Esophagus muscularis mucosa (tissue), 4 donors: ENCODE measurements at places on chromosomes 12 and 14. TPM values are rescaled to one million over a fixed set of nuclear protein-coding genes. Genes with fewer than 3 reads are reported as not detected.

GRCh38 chr14:63555572-63555971 is 12.4 kb upstream of the PPP2R5E start:
- DNase-seq: no peak
- H3K27me3 ChIP-seq: no peaks in the 10 kb centered on the region
- H3K4me1 ChIP-seq: no peaks in the 10 kb centered on the region
- no peak overlapping the region for H3K27ac ChIP-seq

GRCh38 chr12:132711080-132711843 is 620 bp downstream of the PGAM5 start:
- H3K4me3 ChIP-seq: peak overlapping the region; percentile 75
- no peaks in the 10 kb centered on the region for H3K27me3 ChIP-seq
- peaks cover 14% of the 10 kb centered on the region for H3K36me3 ChIP-seq
- H3K27ac ChIP-seq: peak overlapping the region; percentile 79

- H3K27ac ChIP-seq: no peak overlapping the region
- H3K4me1 ChIP-seq: peaks cover 4% of the 10 kb centered on the region
- no peaks in the 10 kb centered on the region for H3K27me3 ChIP-seq
These were observed 322.6 kb downstream of the CCDC91 start for GRCh38 chr12:28512876-28513275.

GRCh38 chr12:65694130-65694529 is 130.2 kb upstream of the HMGA2 start:
- no peaks in the 10 kb centered on the region for H3K36me3 ChIP-seq
- DNase-seq: no peak
- no peak overlapping the region for H3K27ac ChIP-seq
- H3K4me1 ChIP-seq: peaks cover 10% of the 10 kb centered on the region
- H3K27me3 ChIP-seq: no peaks in the 10 kb centered on the region

DNA sequence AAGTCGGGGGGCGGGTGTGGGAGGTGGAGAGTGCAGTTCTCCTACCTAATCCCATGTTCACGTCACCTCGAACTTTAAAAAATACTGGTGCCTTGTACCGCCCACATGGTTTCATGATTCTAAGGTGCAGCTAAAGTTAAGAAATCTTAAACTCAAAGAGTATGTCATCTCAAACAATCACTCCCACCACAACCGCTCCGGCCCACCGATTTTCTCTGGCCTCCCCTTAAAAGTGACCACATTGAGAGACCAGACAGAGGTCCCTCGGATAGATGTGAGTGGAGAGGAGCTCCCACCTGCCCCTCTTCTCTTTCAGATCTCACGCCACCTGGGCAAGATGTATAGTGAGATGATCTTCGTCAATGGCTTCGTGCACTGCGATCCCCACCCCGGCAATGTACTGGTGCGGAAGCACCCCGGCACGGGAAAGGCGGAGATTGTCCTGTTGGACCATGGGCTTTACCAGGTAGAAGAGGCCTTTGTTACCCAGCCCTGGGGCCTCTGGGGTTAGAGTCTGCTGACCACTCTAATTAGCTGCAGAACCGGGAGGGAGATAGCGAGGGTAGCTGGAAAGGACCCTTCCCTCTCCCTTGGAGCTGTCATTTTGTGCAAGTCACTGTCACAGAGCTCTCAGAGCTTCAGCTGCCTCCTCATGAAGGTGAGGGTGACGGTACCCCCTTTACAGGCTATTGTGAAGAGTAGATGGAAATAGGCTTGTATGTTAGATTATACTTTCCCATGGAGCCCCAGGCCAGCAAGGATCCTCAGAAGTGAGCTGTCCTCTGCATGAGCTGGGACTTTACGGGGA is 124.4 kb downstream of the ADCK1 start:
- no peak overlapping the region for H3K27ac ChIP-seq
- no peaks in the 10 kb centered on the region for H3K4me1 ChIP-seq

DNA sequence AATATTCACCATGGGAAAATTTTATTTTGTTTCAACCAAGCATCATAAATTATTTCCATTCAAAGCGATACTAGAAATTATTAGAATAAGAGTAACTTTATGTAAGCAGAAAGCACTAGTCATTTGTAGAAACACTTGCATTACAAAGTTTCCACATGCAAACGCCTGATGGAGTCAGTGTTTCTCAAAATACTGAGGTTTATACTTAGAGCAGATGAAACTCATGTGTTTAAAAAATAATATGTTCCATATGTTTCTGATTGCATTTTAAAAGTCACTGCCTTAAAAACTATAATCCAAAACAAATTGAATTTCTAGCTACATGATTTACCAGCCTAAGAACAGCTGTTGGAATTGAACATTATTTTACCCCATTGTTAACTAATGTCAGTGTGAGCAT is 1246.4 kb downstream of the SLC16A7 start:
- H3K27me3 ChIP-seq: no peaks in the 10 kb centered on the region
- no peak overlapping the region for H3K4me3 ChIP-seq
- H3K36me3 ChIP-seq: no peaks in the 10 kb centered on the region
- DNase-seq: no peak
- no peak overlapping the region for H3K27ac ChIP-seq

GRCh38 chr14:47278233-47278842 is 397.1 kb downstream of the MDGA2 start:
- H3K36me3 ChIP-seq: no peaks in the 10 kb centered on the region
- H3K4me1 ChIP-seq: no peaks in the 10 kb centered on the region
- no peaks in the 10 kb centered on the region for H3K27me3 ChIP-seq
- DNase-seq: no peak
- H3K4me3 ChIP-seq: no peak overlapping the region
- no peak overlapping the region for H3K27ac ChIP-seq

DNA sequence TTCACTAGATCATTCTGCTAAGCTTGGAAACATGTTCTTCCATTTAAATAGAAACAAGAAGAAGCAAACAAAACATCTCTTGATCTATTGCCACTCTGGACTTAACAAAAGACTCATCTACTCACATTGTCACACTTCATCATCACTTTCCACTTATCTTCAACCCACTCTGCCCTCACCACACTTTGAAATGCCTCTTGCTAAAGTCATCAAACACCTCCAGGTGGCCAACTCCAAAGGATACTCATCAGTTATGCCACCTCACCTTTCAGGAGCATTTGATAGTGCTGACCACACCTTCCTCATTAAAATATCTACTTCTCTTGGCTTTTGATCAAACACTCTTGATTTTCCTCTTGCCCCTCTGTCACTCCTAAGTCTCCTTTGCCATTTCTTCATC is 7.2 kb downstream of the EFCAB11 start:
- no peak overlapping the region for H3K4me3 ChIP-seq
- DNase-seq: no peak
- H3K4me1 ChIP-seq: no peaks in the 10 kb centered on the region
- peaks cover 3% of the 10 kb centered on the region for H3K36me3 ChIP-seq
- H3K27me3 ChIP-seq: no peaks in the 10 kb centered on the region

DNA sequence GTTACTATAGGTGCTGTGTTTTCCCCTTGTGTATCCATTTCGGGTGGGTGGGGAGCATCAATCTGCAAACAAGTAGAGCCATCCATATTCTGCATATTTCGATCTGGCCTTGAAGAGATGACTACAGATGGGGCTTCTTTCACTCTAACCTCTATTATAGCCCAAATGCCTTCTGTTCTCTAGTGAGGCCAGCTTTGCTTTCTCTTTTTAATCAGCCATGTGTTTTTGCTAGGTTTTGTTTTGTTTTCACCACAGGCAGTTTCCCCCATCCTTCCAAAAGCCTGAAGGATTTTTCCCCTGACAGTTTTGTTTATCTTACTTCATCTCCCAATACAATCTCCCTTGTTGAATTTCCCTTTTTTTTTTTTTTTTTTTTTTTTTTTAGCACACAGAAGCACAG is 224.1 kb downstream of the BTG1 start:
- no peak overlapping the region for H3K27ac ChIP-seq
- no peak overlapping the region for H3K4me3 ChIP-seq
- no peaks in the 10 kb centered on the region for H3K36me3 ChIP-seq
- H3K27me3 ChIP-seq: no peaks in the 10 kb centered on the region
- no peak for DNase-seq

GRCh38 chr14:20512177-20512905 is 7.0 kb downstream of the RNASE10 start:
- DNase-seq: no peak
- peaks cover 12% of the 10 kb centered on the region for H3K27me3 ChIP-seq
- no peaks in the 10 kb centered on the region for H3K4me1 ChIP-seq
- no peak overlapping the region for H3K4me3 ChIP-seq
- no peaks in the 10 kb centered on the region for H3K36me3 ChIP-seq

DNA sequence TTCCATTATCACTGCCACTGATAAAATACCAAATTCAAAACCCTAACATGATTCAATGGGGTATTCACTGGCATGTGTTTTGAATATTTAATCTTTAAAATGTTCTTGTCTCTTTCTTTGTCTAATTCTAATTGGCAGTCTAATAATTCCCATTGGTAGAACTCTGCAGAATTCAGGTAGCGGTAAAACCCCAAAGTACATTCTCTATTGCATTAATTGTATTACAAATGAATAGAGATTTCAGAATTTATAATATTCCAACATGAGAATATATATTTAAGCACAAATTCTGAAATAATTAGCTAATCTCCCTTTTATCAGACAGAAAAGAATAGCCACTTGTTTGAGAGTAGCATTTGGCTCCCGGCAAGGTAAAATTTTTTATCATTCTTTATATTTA is at the start of gene OR4N5:
OR4N5 (plus strand) TSS at position 301 of the 400 bp plus-strand sequence. CDS start 4,916 bp downstream, outside the sequence.
- no peaks in the 10 kb centered on the region for H3K4me1 ChIP-seq
- no peaks in the 10 kb centered on the region for H3K27me3 ChIP-seq
- H3K4me3 ChIP-seq: no peak within 1 kb of the TSS

- H3K27ac ChIP-seq: no peak overlapping the region
- H3K4me1 ChIP-seq: peaks cover 10% of the 10 kb centered on the region
- H3K27me3 ChIP-seq: no peaks in the 10 kb centered on the region
- H3K4me3 ChIP-seq: no peak overlapping the region
These were observed 162.1 kb downstream of the PRKCH start for GRCh38 chr14:61483476-61483875.

- H3K4me1 ChIP-seq: no peaks in the 10 kb centered on the region
- no peaks in the 10 kb centered on the region for H3K27me3 ChIP-seq
- H3K36me3 ChIP-seq: no peaks in the 10 kb centered on the region
- H3K27ac ChIP-seq: no peak overlapping the region
- DNase-seq: no peak
These were observed 106.4 kb upstream of the SRRM4 start for GRCh38 chr12:118874698-118875548.

DNA sequence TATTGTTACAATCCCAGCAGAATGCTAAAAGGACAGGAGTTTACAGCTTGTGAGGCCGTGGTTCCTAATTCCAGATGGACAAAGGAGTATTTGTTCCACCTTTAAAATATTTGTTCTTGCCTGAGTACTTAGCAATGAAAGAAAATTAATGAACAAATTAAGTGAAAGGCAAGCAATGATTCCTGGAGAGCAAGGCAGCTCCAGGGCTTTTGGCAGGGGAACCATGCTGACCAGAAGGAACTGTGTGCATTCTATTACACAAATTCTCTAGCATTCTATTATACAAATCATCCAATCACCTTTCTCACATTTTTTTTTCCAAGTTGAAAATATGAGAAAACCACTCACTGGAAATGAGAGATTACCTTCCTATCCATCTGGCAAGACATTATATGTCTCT is 1.8 kb upstream of the BMAL2 start:
- H3K36me3 ChIP-seq: peaks cover 8% of the 10 kb centered on the region
- no peaks in the 10 kb centered on the region for H3K27me3 ChIP-seq
- DNase-seq: no peak
- peak overlapping the region; percentile 62 for H3K27ac ChIP-seq

DNA sequence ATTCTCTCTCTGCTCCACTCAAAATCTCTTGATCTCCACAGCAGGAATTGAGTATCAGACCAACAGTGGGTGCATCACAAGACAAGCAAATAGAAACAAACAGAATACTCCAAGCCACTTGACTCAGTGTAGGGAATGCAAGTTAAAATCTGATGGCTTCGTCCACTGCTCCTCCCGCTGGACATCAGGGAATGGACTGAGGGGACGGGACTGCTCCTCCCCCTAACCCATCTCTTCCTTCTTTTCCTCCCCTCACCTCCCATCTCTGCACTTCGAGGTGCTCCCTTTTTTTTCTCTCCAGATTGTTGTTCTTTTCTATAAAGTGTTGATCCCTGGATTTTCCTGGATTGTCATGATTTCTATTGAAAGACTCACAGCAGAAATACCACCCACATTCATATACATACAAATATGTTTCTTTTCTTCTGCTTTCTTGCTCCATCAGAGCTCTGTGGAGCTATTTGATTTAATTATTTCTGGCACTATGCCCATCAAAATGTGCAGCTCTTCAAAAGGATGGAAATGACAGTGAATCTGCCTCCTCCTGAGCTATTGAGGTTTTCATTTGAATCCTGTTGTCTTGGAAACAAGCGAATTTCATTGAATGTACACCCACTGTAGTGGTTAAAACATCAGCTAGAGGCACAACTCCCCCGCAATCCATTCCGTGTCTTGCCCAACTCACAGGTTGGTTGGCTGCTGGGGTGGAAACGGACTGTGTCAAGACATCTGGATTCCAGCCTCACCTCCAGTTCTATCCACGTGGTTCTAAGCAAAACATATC is 199.7 kb downstream of the SPTSSA start:
- H3K36me3 ChIP-seq: no peaks in the 10 kb centered on the region
- no peaks in the 10 kb centered on the region for H3K4me1 ChIP-seq
- no peak overlapping the region for H3K4me3 ChIP-seq
- H3K27ac ChIP-seq: no peak overlapping the region

GRCh38 chr12:110134691-110135411 is 10.7 kb downstream of the IFT81 start:
- H3K4me1 ChIP-seq: no peaks in the 10 kb centered on the region
- H3K27ac ChIP-seq: peak overlapping the region; percentile 66
- no peaks in the 10 kb centered on the region for H3K27me3 ChIP-seq
- H3K4me3 ChIP-seq: no peak overlapping the region
- DNase-seq: no peak
- H3K36me3 ChIP-seq: peaks cover 45% of the 10 kb centered on the region

- H3K36me3 ChIP-seq: no peaks in the 10 kb centered on the region
- H3K4me1 ChIP-seq: no peaks in the 10 kb centered on the region
- H3K27me3 ChIP-seq: no peaks in the 10 kb centered on the region
- H3K4me3 ChIP-seq: no peak overlapping the region
These were observed 104.7 kb downstream of the ZNF664 start for GRCh38 chr12:124077701-124078100.

DNA sequence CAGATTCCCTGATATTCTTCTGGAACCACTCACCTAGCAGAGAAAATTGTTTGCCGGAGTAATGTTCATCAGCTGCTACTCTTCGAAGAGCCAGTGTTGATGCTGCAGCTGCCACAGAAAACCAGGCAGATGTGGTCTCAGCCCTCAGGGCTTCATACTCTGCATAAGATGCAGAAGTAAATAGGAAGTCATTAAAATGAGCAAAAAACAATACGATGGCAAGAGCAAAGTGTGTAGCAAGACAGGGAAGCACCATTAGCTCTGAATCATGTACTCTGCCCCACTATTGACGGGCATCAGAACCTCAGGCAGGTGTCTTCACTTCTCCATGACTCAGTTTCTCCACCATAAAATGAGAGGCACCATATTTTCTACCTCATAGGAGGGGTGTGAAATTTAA is 991.6 kb upstream of the TMEM132C start:
- H3K36me3 ChIP-seq: no peaks in the 10 kb centered on the region
- DNase-seq: no peak
- H3K4me1 ChIP-seq: peaks cover under 1% of the 10 kb centered on the region

CLEC2A gene
- not detected for total RNA-seq

SERPINA4 gene
- not detected for total RNA-seq

CTSG gene
- total RNA-seq: 7.2 TPM

PTCSC3 gene
- total RNA-seq: not detected

SUOX gene
- total RNA-seq: 28.0 TPM

MYBPC1 gene
- total RNA-seq: 0.17 TPM

WNT1 gene
- not detected for total RNA-seq

KRT6C gene
- not detected for total RNA-seq

PCED1B gene
- 0.92 TPM for total RNA-seq

CLEC1B gene
- not detected for total RNA-seq

NANOG gene
- total RNA-seq: not detected

AKAP6 gene
- 21.3 TPM for total RNA-seq

DAO gene
- total RNA-seq: not detected

SLC6A12 gene
- total RNA-seq: 0.34 TPM
